ENCODE measurements at places on chromosomes 2 and 18.

DNA sequence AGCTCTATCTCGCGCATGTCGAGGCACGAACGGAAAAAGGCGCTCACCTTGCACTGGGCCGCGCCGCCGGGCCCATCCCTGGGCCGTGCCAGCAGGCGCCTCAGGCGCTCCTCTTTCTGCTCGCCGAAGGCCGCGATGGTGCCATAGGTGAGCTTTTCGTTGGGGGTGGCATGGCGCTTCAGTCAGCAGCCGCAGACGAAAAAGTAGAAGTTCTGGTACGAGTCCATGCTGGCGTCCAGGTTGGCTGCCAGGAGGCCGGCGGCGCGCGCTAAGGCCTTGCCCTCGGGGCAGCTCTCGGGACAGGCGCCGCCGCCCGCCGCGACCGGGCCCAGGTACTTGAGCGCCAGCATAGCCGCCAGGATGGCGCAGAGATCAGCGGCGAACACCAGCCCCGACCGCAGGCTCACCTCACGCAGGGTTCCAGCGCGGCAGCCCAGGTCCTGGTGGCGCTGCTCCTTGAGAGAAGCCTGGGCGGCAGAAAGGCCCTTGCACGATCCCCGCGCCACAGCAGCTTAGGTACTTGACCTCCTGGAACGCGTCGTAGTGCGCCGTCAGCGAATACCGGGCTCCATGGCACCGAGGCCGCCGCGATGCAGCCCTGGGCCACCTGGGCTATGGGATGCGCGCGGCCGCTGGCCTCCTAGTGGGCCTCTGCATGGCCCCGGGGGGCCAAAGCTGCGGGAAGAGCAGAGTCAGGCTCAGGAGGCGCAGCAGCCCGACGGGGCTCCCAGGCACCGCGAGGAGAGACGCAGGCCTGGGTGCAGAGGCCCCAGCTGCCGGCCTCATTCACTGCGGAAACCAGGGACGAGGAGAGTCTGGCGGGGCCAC lies 12.8 kb downstream of the ALPG start:
- DNase-seq, result peak; percentile 83

GRCh38 chr2:17736989-17737388 lies 16.6 kb downstream of the SMC6 start:
- DNase-seq, result no peak

GRCh38 chr2:47644351-47644750 lies 138.6 kb upstream of the MSH6 start:
- no peak for DNase-seq

- DNase-seq, result no peak
These were observed 431.3 kb downstream of the TSN start for GRCh38 chr2:122186761-122187222.

DNA sequence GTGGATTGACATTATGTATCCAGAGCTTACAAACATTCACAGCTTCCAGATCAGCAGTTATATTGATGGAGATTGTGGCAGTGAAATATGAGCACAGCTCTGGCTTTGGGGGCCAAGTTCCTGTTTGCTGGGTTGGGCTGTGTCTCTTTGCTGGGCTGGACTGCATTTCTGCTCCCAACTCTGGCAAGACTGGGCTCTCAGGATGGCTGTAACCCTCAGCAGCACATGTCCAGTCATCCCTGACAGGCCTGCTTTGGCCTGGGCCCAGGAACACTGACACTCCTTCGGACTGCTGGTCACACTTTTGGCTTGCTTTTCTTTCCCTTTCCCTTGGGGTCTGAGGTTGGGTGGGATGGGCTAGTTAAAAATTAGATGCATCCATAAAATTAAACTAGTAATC lies 17.9 kb upstream of the VPS4B start:
- no peak for DNase-seq

DNA sequence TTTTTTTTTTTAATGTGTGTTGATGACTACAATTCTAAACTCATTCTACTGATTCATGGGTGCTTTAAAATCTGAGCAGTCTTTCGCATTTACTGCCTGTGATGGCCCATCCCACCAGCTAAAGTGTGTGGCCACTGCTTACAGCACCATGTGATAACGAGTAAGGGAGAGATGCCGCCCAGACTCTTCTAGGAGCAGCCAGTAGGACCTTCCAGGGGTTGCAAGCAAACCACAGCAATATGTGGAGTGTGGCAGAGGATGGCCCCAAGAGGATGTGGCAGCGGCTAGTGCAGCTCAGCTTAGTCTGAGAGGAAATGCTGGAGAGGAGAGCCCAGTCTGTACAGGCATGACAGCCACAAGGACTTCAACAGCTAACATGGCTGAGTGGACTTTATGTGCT lies 14.9 kb downstream of the IL1B start:
- no peak for DNase-seq

DNA sequence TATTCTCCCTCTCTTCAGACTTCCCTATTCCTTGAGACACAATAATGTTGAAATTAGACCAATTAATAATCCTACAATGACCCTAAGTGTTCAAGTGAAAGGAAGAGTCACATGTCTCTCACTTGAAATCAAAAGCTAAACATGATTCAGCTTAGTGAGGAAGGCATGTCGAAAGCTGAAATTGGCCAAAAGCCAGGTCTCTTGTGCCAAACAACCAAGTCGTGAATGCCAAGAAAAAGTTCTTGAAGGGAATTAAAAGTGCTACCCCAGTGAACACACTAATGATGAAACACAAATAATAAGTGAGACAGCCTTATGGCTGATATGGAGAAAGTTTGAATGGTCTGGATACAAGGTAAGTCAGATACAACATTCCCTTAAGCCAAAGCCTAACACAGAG lies 115.4 kb downstream of the PXDN start:
- DNase-seq, result no peak

GRCh38 chr2:210267698-210268097 lies 42.5 kb upstream of the ACADL start:
- no peak for DNase-seq

DNA sequence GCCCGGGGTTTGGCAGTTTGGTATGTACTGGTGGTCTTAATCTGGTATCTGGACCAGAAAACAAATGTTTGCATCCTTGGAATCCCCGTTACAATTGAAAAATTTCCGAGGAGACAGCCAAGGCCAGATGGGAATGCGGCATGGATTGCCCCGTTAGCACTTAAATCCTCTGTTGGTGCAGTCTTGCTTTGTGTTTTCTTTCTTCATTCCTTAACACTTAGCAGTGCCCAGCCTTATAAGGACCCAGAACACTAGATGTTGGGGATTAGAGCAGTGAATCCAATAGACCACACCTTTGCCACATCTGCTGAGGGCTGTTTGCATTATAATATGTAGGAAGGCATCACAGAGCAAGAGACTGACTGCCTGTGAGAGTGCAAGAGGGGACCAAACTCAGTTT lies 12.8 kb upstream of the ZNF532 start:
- DNase-seq, result peak; percentile 71

DNA sequence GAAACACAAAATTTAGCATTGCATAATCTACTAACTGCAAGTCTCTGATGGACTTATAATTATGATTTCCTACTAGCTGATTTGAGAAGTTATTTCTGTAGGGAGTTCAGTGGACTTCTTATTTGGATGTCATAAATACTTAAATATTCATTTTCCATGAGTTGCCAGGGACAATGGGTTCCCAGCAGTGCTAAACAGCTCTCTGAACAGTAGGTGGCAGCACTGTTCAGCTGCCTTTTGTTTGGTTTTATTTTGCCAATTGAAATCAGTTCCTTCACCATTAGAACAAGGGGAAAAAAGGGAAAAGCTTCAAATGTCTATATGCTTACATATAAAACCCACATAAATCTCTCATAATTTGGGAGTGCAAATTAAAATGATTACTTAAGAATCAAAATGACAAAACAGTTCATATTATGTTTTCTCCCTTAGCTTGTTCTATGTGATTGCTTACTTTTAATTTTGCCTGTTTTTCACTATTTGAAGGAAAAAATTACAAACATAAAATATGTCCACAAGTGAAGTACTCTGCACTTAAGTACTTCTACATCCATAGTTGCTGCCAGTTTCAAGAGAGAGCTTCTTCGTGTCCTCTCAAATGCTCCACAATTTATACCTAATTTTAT lies 898.9 kb downstream of the CPS1 start:
- peak; percentile 81 for DNase-seq

DNA sequence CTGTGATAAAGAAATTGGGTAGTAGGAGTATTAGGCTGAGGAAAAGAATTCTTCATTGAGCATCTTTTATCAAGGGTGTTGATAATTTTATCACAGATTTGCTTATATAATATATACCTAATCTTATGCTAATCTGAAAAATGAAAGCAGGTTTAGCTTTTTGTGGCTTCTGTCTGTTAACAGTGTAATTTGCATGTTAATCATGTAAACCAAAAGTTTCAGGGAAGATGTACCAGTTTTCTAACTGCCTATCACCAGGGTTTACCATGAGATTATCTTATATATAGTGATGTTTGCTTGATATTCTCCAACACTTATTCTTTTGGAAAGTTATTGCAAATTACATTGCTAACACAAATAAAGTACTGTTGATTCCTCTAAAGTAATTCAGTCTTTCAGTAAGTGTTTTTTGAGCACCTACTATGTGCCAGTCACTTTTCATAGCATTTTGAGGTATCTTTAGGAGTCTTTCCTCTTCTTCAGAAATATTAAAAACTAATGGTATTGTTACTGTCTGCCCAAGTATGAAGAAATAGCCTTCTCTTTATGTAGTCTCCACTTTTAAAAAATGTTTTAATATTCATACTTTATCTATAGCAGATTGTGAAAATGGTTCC lies 41.6 kb downstream of the GCC2 start:
- no peak for DNase-seq

DNA sequence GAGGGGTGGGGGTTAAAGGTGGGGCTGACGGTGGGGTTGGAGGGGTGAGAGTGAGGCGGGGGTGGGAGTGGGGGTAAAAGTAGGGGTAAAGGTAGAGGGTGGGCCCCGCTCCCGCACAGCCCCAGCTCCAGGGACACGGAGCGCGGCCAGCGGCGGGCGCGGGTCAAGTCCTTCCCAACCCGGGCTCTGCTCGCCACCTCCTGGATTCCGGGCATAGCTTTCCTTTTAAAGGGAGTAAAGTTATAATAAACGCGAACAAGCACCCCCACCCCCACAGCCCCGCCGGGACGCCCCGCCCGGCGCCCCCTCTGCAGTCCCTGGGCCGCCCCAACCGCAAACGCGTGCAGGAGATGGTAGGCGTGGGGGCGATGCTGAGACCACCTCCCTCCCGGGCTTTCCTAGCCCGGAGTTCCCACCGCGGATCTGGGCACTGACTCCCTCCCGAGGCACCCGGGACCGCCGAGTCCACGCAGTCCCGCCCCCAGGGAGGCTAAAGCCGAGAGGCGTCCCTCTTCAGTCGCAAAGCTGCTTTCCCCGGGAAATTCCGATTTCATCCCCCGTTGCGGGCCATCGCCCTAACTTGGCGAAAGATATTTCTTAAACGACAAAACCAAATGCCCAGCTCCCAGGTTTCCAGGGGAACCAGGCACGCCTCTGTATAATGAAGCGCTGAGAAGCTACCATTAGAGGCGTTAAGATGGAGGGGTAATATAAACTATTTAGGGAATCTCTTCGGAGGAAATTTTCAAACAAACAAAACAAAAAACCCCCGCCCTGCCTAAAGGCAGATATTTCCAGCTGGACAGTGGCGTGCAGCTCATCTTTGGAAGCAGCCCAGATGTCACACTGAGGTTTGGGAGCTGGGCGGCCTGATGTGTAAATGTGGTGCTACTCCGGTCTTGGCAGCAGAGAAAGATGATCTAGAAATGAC lies at the start of gene LIMS2:
TSS of gene LIMS2 (minus strand) at position 200 of the 931 bp plus-strand sequence. CDS start 506 bp downstream, outside the sequence.
- peak; percentile 82 for DNase-seq

DNA sequence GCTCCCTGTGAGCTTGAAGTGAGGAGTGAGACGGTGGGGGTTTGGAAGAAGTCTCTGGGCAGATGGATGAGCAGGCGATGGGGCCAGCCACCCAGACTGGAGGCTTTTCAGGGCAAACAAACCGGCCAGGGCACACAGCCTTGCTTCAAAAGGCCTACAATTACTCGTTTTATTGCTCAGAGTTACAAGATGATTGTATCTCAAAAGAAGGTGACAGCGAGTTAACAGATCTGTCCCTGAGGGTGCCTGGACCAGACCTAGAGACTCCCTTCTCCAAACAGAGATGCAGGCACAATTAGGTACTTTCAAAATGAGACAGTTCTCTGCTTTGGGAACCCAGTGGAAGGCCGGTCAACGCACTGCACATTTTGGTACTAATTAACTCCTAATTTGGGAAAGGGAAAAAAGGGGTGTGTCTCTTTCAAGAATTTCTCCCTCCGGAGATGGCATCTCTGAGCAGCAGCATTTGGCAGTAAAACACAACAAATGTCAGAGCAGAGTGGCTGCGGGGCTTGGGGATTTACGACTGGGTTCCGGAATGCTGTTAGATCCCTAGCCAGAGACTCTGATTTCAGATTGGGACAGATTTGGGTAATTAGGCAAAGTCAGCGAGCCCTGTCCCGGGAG lies 226.7 kb downstream of the TTC32 start:
- no peak for DNase-seq

DNA sequence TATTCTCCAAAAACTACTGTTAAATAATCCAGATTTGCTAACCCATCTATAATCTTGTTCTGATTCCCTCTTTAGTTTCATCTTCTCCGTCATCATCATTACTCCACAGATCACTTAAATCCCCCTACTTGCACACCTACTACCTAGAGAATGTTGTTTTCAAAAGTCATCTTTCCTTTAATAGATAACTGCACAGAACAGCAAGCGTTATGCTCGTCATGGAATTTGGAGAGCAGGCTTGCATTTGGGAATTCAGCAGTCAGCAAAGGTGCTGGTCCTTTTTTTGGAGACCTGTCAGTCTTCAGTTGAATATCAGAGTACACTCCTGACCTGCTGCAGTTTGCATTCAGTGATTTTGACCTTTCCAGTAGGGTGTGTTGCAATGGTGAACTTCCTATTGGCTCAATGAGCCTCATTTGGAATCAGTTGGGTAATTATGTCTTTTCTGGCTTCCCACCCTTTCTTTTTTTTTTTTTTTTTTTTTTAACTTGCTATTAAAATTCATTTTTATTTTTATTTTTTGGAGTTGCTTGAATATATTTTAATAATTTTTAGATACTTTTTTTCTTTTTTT lies 110.6 kb downstream of the HNRNPLL start:
- no peak for DNase-seq

- DNase-seq, result no peak
These were observed 28.9 kb downstream of the SPIRE1 start for GRCh38 chr18:12628706-12629702.

DNA sequence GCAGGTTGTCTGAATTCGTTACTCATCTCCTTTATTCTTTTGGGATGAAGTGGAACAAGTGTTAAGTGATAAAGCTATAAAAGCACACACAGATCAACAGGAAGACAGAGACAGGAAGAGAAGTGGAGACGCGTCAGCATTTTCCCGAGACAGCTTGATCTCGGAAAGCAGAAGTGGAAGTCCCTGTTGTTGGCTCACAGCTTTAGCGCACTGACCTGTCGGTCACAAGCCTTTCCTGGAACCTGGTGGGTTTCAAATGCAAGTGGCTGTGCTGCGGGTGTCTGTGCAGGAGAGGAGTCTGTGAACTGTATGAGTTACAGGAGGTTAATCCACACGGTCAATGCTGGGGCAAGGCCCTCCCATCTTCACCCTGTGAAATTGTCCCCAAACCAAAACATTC lies 116.6 kb upstream of the PELI1 start:
- peak; percentile 58 for DNase-seq

GRCh38 chr2:241193271-241193670 lies 4.8 kb downstream of the ANO7 start:
- DNase-seq, result peak; percentile 7
